ENCODE measurements at places on chromosomes 11 and 22.

DNA sequence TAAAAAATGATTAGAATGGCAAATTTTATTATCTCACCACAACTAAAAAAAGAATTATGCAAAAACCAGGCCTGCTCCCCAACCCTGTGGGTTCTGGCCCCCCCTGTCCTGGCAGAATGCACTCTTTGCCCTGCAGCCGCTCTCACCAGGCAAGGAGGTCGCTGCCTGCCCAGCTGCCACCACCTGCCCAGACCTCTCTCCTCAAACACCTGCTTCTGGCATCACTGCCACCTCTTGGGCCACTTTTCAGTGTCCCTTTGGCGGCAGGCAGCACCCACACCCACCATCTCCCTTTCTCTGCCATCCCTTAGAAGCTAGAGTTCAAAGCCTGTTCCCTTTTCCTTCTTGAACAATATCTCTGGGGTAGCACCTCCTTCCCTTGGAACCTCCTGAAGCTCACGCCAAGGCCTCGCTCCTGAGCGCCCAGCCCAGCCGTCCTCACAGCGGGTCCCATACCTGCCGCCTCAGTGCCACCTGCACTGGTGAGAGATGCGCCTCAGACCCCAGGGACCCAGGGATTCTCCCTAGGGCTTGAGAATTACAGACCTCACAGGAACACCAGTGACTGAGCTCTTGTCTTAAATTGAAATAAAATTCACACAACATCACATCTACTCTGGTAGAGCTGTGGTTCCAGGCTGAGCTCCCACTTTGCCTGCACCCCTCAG, 44.6 kb downstream of the SGSM3 start:
- DNase-seq, result peak; percentile 68

- no peak for DNase-seq
Observed at GRCh38 chr11:123173040-123173855, 21.8 kb downstream of the CLMP start.

- no peak for DNase-seq
Observed at GRCh38 chr11:131027491-131027890, 111.2 kb upstream of the SNX19 start.

GRCh38 chr11:124644426-124645280, 22.0 kb downstream of the TBRG1 start:
- DNase-seq, result peak; percentile 35

DNA sequence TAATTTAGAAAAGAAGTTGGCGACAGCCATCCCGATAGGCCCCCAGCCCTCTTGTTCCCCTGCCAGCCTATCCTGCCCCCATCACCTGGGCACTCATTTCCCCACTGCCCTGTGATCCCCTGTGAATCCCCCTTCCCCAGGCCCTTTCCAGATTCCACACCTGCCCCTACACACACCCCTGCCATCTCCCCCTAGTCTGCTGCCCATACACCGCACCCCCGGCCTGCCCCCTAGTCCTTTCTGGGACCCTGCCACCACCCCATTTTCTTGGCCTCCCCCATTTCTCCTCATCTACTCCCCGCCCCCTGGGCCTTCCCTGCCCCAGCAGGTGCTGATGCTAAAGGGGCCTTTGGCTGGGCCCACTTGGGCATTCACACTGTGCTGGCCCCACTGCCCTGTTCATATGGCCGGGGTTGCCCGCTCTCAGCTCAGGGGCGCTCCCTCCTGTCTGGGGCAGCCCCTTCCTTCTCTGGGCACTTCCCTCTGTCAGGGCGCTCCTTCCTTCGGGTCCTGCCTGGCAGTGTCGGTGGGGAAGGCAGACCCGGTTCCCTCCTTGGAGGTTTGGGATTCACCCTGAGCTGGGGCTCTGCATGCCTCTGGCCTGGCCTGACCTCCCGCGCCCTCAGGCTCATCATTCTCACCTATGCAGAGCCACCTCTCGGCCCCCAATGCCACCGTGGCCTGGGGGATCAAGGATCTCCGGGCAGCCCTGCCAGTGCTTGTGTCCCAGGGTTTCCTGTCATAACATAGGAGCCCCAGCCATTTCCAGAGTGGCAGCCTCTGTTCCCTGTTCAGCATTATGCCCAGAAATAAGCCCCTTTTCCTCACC, 108.2 kb downstream of the BCR start:
- DNase-seq, result no peak

- peak; percentile 12 for DNase-seq
Observed at GRCh38 chr11:114348200-114349191, 51.8 kb downstream of the C11orf71 start.

GRCh38 chr11:75195167-75195962, 44.5 kb downstream of the SLCO2B1 start:
- DNase-seq, result no peak

DNA sequence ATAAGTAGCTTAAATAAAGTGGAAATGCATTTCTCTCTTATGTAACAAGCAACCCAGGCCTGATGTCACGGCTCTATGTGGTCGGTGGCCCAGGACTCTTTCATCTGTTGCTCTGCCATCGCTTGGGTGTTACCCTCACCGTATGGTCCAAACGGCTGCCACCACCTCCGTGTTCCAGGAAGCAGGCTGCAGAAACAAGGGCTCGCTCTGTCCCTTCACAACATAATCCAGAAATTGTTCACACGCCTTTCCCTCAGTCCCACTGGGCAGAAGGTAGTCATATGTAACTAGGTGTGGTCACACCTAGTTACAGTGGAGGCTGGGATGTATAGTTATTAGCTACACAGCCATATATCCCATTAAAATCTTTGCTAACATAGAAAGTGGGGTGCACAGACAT, 421.0 kb downstream of the SOX6 start:
- DNase-seq, result no peak

DNA sequence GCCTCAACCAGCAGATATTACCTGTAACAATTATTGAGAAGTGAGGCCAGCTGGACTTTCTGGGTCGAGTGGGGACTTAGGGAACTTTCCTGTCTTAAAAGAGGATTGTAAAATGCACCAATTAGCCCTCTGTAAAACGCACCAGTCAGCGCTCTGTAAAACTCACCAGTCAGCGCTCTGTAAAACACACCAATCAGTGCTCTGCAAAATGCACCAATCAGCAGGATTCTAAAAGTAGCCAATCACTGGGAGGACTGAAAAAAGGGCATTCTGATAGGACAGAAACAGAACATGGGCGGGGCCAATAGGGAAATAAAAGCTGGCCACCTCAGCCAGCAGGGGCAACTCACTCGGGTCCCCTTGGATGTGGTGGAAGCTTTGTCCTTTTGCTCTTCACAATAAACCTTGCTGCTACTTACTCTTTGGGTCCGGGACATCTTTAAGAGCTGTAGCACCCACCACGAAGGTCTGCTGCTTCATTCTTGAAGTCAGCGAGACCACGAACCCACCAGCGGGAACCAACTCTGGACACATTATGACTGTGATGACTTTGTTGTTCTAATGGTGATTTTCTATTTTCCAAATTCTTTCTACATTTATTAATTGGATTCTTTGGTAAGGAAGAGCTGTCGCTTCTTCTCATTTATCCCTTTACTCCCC, 40.2 kb upstream of the FGF3 start:
- no peak for DNase-seq

DNA sequence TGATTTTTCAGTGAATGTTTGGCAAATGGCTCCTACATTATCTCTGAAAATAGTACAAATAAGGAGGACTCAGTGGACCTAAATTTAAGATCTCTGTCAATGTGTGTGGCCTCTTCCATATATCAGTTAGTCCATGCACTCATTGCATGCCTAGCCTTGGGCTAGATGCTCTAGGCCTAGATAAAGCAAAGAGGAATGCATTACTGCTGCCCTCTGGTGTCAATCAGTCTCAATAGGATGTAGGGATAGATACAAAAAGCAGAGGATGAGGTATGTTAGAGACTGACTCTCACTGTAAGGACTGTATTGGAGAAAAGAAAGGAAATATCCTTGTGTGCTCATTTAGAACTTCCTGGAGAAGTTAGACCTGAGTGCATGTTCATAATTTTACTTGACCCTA, 42.0 kb downstream of the MS4A2 start:
- DNase-seq, result peak; percentile 41

- no peak for DNase-seq
Observed at GRCh38 chr11:93736129-93736528, 5.2 kb downstream of the TAF1D start.

DNA sequence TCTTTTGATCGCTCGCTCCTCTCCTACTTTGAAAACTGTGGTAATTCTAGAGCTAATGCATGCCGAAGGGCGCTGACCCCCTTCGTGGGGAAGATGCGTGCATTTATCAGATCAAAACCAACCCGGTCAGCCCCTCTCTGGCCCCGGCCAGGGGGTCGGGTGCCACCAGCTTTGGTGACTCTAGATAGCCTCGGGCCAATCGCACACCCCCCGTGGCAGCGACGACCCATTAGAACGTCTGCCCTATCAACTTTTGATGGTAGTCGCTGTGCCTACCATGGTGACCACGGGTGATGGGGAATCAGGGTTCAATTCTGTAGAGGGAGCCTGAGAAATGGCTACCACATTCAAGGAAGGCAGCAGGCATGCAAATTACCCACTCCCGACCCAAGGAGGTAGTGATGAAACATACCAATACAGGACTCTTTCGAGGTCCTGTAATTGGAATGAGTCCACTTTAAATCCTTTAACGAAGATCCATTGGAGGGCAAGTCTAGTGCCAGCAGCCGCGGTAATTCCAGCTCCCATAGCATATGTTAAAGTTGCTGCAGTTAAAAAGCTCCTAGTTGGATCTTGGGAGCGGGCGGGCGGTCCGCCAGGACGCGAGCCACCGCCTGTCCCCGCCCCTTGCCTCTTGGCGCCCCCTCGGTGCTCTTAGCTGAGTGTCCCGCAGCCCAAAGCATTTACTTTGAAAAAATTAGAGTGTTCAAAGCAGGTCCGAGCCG, 3898.2 kb upstream of the OR11H1 start:
- DNase-seq, result peak; percentile 28

GRCh38 chr11:46402957-46403902, 11.7 kb upstream of the CHRM4 start:
- no peak for DNase-seq

DNA sequence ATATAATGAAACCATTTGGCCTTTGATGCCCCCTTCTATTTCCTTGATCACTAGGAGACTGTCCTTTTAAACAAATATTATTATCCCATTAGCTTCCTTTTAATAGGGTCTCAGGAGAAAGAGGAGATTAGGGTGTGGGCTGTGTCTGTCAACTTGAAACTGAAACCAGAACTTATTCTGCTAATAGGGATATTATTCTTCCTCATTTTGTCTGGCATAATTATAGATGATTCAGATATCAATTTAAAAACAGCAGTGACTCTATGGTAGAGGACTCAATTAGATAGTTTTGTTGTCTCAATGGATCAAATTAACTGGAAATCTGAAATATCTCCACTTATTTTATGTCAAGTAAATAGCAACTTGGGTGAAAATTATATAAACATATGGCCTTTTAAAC, 584.9 kb upstream of the CCDC90B start:
- no peak for DNase-seq

GRCh38 chr11:2325123-2325522, 23.3 kb downstream of the TSPAN32 start:
- no peak for DNase-seq

GRCh38 chr11:22197139-22198005, 4.5 kb downstream of the ANO5 start:
- DNase-seq, result no peak

DNA sequence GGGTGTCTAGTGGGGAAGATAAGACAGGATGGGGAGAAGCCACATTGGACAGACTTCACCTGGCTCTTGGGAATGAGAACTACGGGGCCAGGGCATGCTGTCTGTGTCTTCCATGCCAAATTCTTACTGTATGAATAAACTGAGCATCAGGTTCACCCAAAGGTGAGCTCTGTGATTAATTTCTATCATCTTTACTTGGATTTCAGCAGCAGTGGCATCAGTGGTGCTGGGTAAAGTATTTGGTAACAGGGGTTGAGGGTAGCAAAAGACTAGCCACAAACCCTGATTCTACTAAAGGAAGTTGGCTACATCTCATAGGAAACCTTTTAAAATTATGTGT, 38.8 kb downstream of the IRAG1 start:
- DNase-seq, result no peak

- DNase-seq, result no peak
Observed at GRCh38 chr11:23856654-23857053, 640.2 kb upstream of the LUZP2 start.

DNA sequence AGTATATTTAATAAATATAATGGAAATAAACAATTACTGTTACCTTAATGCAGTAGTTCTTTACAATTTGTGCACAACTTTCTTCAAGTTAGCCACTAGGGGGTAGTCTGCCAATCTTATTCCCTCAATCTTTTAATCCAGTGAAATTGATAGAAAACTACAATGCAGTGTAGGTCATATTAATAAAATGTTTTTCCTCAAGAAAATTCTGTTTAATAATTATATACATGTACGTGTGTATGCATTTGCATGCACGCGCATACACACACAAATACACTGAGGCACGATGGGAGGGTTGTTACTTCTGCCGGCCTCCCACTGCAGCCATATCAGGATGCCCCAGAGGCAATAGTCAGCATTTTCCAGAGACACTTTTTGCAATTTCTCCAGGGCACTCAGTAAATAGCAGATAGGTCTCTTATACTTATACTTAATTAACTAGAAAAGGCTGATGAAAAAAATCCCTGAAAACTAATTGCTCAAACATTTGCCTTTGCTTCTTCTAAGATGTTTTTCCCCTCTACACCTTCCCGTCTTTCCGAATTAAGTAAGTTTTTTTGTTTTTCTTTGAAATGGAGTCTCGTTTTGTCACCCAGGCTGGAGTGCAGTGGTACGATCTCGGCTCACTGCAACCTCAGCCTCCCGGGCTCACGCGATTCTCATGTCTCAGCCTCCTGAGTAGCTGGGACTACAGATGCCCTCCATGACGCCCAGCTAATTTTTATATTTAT, 3.1 kb downstream of the GAB2 start:
- DNase-seq, result peak; percentile 25

- no peak for DNase-seq
Observed at GRCh38 chr11:87092159-87092558, 54.4 kb downstream of the TMEM135 start.

GRCh38 chr11:87473174-87473573, 435.4 kb downstream of the TMEM135 start:
- no peak for DNase-seq

DNA sequence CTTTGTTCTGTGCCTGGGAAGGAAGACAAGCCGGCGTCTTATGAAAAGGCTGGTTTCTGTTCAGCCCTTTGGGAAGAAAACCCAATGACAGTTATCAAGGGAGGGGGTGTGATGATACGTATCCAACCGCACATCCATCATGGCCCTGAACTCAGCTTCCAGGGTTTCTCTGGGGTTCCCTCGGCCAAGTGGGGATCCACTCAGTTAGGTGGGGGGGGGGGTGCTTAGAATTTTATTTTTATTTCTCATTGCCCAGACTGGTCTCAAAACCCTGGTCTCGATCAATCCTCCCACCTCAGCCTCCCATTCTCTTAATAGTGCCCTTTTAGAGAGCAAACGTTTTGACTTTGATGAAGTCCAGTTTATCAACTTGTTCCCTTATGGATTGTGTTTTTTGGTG, 25.7 kb downstream of the KCNQ1 start:
- no peak for DNase-seq

- no peak for DNase-seq
Observed at GRCh38 chr22:39414886-39415285, 15.3 kb downstream of the TAB1 start.

DNA sequence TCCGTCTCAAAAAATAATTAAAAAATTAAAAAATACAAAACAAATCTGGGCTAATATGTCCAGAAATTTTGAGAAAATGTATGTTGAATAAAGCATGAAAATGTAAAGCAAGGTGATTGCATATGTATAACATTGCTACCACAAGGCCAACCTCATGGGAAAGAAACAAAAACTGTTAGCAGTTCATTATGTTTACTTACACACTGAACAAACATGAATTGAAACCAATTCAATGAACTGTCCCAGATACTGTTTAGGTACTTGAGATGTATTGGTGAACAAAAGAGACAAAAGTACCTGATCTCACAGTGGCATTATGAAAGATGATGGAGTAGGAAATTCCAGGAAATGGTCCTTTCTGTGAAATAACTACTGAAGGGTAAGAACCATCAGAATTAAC, 43.8 kb upstream of the IGLL5 start:
- DNase-seq, result no peak

Data from GM13977 (cell line).